Mesendoderm (in vitro differentiated cells): ENCODE measurements at places on chromosomes 11 and 22.

DNA sequence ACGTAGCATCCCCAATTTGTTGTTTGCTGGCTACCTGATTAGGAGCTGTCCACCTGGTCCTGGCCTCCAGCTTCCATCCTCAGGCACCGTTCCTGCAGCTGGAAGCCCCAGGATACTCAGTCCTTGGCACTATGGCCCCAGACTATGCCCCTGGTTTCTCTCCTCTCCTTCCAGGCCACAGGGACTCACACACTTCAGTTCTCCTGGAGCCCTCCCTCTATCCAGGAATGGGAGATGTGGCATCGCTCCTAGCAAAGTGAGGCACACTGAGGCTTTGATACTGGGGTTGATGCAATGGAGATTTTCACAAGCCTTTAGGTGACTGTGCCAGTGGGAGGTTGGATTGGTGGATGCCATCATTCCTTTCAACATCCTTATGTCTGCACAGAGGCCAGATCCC lies 142.8 kb upstream of the B3GAT1 start:
- H3K4me1 ChIP-seq: peaks cover 2% of the 10 kb centered on the region
- H3K4me3 ChIP-seq: no peak overlapping the region
- no peak for DNase-seq
- no peaks in the 10 kb centered on the region for H3K27me3 ChIP-seq
- H3K36me3 ChIP-seq: no peaks in the 10 kb centered on the region

- no peaks in the 10 kb centered on the region for H3K4me1 ChIP-seq
- peak; percentile 82 for DNase-seq
- no peaks in the 10 kb centered on the region for H3K27me3 ChIP-seq
- H3K4me3 ChIP-seq: no peak overlapping the region
- peaks cover 3% of the 10 kb centered on the region for H3K36me3 ChIP-seq
- no peak overlapping the region for H3K27ac ChIP-seq
Measured at GRCh38 chr11:63945477-63946163, 6.8 kb downstream of the NAA40 start.

- H3K4me1 ChIP-seq: peaks cover 19% of the 10 kb centered on the region
- H3K4me3 ChIP-seq: no peak overlapping the region
- no peak for DNase-seq
- H3K27me3 ChIP-seq: no peaks in the 10 kb centered on the region
- H3K36me3 ChIP-seq: no peaks in the 10 kb centered on the region
- no peak overlapping the region for H3K27ac ChIP-seq
Measured at GRCh38 chr11:96079691-96080090, 155.8 kb upstream of the MTMR2 start.

- H3K4me3 ChIP-seq: no peak overlapping the region
- H3K4me1 ChIP-seq: peaks cover 18% of the 10 kb centered on the region
- H3K27me3 ChIP-seq: no peaks in the 10 kb centered on the region
- no peak overlapping the region for H3K27ac ChIP-seq
- peak; percentile 41 for DNase-seq
- no peaks in the 10 kb centered on the region for H3K36me3 ChIP-seq
Measured at GRCh38 chr11:57650739-57651090, 1.0 kb upstream of the YPEL4 start.

DNA sequence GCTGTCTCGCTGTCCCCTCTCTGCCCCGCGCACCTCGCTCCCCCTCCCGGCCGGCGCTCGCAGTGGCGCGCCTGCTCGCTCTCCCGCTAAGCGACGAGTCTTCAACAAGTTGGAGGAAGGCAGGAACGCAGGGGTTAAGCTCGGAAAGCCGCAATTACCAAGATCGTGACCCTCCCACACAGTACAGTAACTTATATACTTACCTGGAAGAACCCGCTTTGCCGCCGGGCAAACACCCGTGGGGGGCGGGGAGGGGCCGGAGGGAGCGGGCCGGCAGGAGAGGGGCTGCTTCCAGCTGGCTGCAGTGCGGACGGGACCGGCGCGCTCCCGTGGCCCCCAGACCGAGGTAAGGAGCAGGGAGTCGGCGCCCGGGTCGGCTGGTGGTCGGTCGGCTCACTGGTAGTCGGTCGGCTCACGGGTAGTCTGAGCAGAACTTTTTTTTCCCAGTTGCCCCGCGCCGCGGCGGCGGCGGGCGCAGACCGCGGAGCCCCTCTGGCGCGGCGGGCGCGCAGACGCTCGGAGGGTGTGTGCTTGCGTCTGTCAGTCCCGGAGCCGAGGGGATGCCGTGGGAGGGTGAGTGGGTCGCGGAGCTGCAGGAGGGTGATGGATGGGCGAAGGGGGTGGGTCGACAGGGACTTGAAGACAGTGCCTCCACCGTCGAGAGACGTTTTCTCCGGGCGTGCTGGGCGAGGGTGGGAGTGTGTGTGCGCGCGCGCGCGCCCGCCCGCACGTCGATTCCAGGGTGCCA lies 101.2 kb upstream of the HSD17B12 start:
- peak; percentile 79 for DNase-seq
- H3K36me3 ChIP-seq: no peaks in the 10 kb centered on the region
- H3K27me3 ChIP-seq: peaks cover 75% of the 10 kb centered on the region
- no peaks in the 10 kb centered on the region for H3K4me1 ChIP-seq
- H3K4me3 ChIP-seq: peak overlapping the region; percentile 51

DNA sequence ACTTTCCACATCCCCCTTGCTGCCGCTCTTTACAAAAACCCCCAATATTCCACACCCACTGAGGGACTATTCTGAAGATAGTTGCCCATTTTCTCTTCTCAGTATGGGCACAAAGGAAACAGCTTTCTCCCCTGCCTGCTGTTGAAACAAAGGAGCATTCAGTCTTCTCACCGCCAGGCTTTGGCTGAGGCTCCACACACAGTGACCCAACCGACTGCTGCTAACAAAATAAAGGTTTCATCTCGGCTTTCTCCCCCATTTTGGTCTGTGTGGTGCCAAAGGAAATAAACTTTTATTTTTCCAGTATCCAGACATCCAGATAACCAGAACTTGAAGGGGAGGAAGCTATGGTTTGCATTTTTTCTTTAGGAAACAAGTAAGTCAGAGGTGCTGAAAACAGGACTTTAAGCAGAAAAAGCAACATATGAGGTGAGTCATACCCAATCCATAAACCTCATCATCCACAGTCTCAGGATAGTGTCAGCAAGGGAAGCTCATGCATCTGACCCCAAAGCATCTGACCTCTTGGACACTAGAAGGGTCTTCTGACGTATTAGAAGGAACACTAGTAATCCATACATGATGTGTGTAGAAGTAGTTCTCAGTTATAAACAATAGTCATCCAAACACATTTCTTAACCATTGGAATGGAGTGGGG lies 6.4 kb downstream of the CLMP start:
- H3K36me3 ChIP-seq: no peaks in the 10 kb centered on the region
- H3K4me1 ChIP-seq: peaks cover 28% of the 10 kb centered on the region
- H3K4me3 ChIP-seq: no peak overlapping the region
- no peak overlapping the region for H3K27ac ChIP-seq
- peak; percentile 58 for DNase-seq

GRCh38 chr11:7019500-7020182 lies 505 bp downstream of the ZNF214 start:
- H3K36me3 ChIP-seq: no peaks in the 10 kb centered on the region
- H3K27me3 ChIP-seq: no peaks in the 10 kb centered on the region
- DNase-seq: peak; percentile 46
- H3K4me1 ChIP-seq: no peaks in the 10 kb centered on the region

DNA sequence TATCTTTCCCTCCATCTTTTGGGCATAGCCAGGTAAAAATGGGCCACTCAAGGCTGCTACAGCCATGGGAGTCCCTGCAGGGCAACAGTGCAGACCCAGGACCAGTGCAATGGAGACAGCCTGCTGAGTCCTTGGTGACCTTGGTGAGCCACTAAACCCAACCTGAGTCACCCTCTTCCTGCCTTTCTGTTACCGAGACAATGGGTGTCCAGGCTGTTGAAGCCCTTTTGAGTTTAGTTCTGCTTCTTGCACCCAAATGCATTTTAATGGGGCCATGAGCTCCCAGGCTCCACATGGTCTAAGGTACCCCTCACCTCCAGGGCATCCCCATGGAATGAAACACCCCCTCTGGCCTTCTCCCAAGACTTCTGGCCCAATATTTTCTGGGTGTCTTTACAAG lies 874 bp upstream of the PLAAT4 start:
- H3K4me3 ChIP-seq: no peak overlapping the region
- DNase-seq: no peak
- H3K27ac ChIP-seq: no peak overlapping the region
- no peaks in the 10 kb centered on the region for H3K36me3 ChIP-seq
- H3K4me1 ChIP-seq: peaks cover 7% of the 10 kb centered on the region

GRCh38 chr11:130068546-130068985 lies 1.1 kb upstream of the APLP2 start:
- peaks cover 5% of the 10 kb centered on the region for H3K4me1 ChIP-seq
- DNase-seq: no peak
- H3K27ac ChIP-seq: no peak overlapping the region
- H3K36me3 ChIP-seq: no peaks in the 10 kb centered on the region
- peak overlapping the region; percentile 19 for H3K4me3 ChIP-seq

GRCh38 chr11:34865261-34865660 lies 50.9 kb downstream of the APIP start:
- H3K4me1 ChIP-seq: peaks cover 4% of the 10 kb centered on the region
- H3K36me3 ChIP-seq: no peaks in the 10 kb centered on the region
- no peak for DNase-seq
- no peaks in the 10 kb centered on the region for H3K27me3 ChIP-seq
- no peak overlapping the region for H3K4me3 ChIP-seq

DNA sequence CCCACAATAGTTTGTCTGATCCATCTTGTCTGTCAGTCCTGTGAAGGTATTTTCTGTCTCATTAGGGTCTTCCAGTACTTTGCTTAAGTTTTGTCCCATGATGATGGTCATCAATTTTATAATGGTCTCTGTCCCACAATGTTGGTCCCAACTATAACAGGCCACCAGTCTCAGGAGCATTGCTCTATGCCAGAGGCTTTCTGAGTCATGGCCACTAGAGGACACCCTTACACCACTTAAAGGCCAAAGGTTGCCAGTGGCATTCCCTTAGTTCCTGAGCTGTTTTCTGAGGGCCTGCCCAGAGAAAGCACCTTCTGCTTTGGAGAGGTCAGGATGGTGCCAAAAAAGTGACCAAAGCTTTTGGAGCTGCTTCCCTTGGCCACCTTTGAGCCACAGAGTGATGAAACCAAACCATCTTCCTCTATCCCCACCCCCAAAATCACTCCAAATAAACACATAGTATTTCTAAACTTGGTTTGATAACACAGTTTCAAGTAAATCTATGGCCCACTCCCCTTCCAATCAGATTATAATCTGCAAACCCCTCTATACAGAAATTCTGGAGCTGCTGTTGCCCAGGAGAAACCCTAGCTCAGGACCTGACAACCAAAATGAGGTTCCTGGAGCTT lies 19.3 kb downstream of the EIF3F start:
- no peaks in the 10 kb centered on the region for H3K27me3 ChIP-seq

DNA sequence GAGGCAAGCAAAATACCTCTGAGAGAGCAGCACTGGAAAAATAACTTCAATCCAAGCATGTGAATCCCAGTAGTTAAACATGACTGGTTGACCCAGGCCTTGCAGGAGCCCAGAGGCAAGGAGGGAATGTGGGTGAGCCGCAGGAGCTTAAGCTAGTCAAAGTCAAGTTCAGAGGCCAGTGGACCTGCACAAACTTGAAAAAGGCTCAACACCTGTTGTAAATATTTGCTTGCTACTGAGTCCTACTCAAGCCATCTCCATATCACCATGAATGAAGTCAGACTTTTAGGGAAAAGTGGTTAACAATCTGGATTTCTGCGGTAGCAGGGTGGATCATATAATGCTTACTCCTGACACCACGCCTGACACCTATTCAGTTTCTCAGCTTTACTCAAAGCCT lies 4.8 kb upstream of the CAT start:
- no peaks in the 10 kb centered on the region for H3K27me3 ChIP-seq
- no peaks in the 10 kb centered on the region for H3K4me1 ChIP-seq
- no peak for DNase-seq
- H3K4me3 ChIP-seq: no peak overlapping the region
- no peak overlapping the region for H3K27ac ChIP-seq

DNA sequence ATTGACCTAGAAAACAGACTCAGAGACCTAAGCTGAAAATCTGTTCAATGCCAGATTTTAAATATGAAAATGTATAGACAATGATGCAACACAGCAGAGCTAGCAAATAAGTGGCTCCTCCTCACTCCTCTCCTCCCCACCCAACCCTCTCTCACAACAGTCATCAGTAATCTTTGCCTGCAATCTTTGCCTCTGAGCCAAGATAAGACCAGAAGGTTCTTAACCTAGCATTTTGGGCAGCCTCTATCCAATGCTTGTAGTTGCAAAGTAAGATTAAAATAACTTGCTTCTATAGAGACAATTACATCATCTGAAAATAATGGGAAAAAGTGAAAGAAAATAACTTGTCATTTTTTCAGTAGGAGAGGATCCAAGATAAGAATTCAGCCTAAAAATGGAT lies 117.3 kb downstream of the PARVA start:
- peak; percentile 77 for DNase-seq
- no peak overlapping the region for H3K4me3 ChIP-seq
- no peak overlapping the region for H3K27ac ChIP-seq
- H3K4me1 ChIP-seq: peaks cover 5% of the 10 kb centered on the region
- no peaks in the 10 kb centered on the region for H3K27me3 ChIP-seq

- H3K4me1 ChIP-seq: no peaks in the 10 kb centered on the region
- H3K27ac ChIP-seq: no peak overlapping the region
- no peaks in the 10 kb centered on the region for H3K36me3 ChIP-seq
- H3K4me3 ChIP-seq: no peak overlapping the region
- no peak for DNase-seq
Measured at GRCh38 chr22:31305194-31305593, 12.9 kb upstream of the PIK3IP1 start.

- H3K4me3 ChIP-seq: no peak overlapping the region
- H3K36me3 ChIP-seq: no peaks in the 10 kb centered on the region
- no peak overlapping the region for H3K27ac ChIP-seq
- H3K27me3 ChIP-seq: no peaks in the 10 kb centered on the region
- H3K4me1 ChIP-seq: peaks cover 3% of the 10 kb centered on the region
Measured at GRCh38 chr11:120918257-120918656, 105.6 kb upstream of the TBCEL start.

- H3K4me3 ChIP-seq: no peak overlapping the region
- H3K27me3 ChIP-seq: no peaks in the 10 kb centered on the region
- H3K27ac ChIP-seq: no peak overlapping the region
Measured at GRCh38 chr11:26762089-26762488, 40.2 kb upstream of the SLC5A12 start.

GRCh38 chr11:61552108-61552635 lies 28.7 kb downstream of the SYT7 start:
- no peaks in the 10 kb centered on the region for H3K36me3 ChIP-seq
- no peaks in the 10 kb centered on the region for H3K27me3 ChIP-seq
- H3K4me3 ChIP-seq: no peak overlapping the region

GRCh38 chr11:134468081-134468668 lies 56.1 kb upstream of the B3GAT1 start:
- no peak overlapping the region for H3K27ac ChIP-seq
- H3K36me3 ChIP-seq: no peaks in the 10 kb centered on the region
- H3K27me3 ChIP-seq: no peaks in the 10 kb centered on the region
- no peak for DNase-seq
- no peak overlapping the region for H3K4me3 ChIP-seq
